ENCODE measurements at places on chromosomes 2 and 18.

- DNase-seq = no peak
Observed at GRCh38 chr2:114238910-114239559, 203.4 kb upstream of the DPP10 start.

- DNase-seq = no peak
Observed at GRCh38 chr2:11506611-11506969, 27.3 kb upstream of the GREB1 start.

DNA sequence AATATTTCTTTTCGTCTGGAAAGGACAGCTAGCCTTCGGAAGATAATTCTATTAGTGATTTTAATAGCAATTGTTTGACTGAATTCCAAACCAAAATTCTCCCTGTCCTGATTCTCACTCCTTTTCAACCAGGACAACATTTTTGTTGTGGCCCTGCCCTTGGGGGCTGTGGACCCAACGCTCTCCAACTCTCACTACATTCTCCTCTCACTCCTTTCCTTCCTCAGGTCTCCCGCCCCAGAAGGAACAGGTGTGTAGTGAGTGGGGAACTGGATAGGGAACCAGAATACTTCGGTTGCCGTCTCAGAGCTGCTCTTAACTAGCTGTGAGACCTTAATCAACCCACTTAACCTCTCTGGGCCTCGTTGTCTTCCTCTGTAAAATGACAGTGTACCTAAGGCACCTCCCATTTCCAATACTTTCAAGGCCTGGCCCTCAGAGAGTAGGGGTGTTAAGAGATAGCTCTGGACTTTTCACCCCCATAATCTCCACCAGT lies 638 bp upstream of the ADD2 start:
- no peak for DNase-seq

DNA sequence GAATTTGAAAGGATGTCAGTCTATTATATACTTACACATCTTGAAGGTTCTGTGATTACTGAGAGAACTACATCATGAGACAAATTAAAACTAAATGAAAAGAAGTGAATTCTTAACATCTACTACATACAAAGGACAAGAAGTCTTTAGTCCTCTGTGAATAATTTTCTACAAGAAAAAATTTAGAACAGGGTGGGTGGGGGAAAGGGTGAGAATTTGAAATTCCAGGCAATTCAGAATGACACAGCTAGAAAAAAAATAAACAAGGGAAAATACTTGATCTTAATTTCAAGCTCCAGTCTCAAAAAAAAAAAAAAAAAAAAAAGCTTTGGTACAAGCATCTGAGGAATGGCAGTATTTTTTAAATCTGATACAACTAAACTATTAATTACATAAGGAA lies 15.5 kb downstream of the CUL3 start:
- DNase-seq = no peak

DNA sequence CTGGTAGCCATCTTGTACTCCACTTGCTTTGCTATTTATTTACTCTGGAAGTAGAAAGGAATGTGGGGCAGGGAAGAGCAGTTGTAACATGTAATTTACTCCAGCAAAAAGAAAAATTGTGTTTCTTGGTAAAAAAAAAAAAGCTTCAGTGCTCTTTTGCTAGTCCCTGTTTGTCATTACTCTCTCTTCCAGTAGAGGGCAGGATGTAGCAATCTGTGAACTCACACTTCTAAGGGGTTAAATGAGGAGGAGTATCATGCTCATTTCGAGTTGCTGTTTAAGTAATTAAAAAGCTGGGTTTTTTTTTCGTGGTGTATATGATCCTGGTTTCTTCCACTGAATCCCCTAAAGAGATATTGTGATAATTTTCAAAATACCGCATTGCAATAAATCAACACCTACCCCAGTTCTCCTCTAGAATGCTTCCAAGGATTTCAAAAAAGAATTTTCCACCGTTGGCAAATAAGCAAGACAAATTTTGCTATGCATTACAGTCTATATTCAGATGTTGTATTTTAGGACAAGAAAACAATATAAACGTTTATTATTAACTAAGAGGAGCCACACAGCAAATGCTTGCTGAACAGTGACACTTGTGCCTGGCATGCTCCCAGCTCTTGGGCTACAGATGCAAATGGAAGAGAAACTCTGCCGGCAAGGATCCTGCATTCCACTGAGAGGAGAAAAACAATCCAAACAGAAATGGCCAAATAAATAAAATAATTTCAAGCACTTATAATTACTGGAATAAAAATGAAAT lies 261.6 kb downstream of the ASXL3 start:
- DNase-seq = no peak

- no peak for DNase-seq
Observed at GRCh38 chr18:6593142-6593885, 136.2 kb upstream of the ARHGAP28 start.

GRCh38 chr18:47935321-47936055 lies 5.0 kb upstream of the SMAD2 start:
- no peak for DNase-seq

- no peak for DNase-seq
Observed at GRCh38 chr2:113092864-113093612, 25.3 kb downstream of the IL1F10 start.

DNA sequence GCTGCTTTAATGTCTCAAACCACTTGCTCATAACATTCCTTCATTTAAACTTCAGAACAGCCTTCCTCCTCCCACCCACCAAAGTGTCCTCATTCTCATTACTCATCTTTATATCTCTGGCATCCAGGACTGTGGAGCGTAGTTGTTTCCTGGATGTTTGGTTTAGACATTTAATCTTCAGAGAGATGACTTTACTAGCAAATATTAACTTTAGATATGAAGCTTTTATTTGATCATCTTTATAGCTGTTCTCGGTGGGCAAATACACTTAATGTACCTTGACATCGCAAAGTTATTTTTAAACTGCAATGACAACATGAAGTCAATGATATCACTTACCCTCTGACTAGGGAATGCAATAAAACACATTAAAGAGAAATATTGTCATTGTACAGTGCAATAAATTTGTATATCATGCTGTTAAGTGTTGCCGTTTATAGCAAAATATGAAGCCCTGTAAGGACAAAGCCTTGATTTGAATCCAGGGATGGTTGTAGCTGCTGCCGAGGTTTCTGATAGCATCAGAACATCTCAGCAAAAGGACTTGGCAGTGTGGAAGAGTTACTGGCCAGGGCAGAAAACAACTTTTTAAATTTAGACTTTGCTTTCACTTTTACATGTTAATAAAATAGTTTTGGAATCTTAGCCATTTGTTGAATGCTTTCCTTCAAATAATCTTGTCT lies 4.6 kb upstream of the LAMA3 start:
- no peak for DNase-seq

DNA sequence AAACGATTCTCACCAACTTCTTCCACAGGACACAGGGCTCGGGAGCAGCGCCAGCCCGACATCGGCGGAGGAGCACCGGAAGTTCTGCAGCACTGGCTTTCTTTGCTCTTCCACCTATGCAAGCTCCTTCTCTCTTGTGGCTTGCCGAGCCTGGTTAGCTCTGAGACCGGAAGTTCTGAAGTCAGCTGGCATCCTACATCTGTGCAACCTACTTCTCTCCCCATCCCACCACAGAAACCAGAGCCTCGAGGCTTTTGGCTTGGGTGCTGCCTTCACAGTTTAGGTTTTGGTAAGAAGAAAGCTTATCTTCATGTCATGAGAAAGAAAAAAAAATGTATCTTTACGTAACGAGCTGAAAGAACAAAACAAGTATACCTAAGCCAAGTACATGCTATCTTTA lies 111.7 kb downstream of the ANKRD44 start:
- DNase-seq = no peak

DNA sequence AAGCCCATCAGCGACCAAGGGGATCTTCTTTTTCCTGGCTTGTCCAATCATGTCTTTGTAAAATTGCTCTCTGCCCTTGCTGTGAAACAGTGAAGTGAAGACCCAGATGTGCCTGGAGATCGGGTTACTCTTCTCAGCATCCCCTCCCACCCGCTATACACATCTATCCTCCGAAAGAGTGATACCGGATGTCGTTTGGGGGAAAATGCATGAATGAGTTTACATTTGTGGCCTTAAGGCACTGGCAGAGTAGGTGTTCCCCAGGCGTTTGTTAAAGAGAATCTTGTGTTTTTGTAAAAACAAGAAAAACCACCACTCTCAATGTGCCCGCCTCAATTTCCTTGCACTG lies 528.3 kb downstream of the CMPK2 start:
- DNase-seq = no peak

DNA sequence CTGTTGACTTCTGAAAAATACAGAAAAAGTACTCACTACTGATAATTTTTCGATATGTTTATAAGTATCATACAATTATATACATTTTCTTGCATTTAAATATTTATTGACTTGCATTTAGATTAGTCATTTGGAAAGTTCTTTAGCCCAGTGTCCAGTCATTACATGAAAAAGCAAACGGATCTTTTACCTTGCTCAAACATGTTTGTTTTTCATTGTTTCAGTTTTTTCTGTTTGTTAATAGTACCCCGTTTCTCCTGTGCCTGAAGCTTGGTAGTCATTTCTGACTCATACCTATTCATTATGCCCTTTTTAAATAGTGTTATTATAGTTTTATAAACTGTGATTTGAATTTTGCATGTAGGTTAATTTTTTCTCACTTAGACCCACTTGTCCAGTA lies 28.1 kb downstream of the CEP192 start:
- DNase-seq = no peak

DNA sequence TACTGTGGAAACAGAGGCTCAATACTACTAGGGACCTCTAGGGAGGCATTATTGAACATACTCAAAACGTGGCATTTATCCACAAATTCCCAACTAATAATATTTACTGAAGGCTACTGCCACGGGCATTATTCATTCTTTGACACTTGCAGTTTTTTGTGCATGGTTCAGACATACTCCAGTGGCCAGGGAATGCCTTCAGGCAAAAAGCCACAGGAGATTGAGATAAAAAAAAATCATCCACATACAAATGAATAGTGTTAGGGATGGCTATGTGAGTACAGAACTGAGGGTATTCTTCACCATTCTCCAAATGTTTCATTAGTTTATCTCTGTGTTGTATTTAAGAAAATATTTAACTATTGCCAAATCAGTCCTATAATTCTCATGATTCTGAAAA lies 974.9 kb upstream of the PIK3C3 start:
- DNase-seq = no peak

DNA sequence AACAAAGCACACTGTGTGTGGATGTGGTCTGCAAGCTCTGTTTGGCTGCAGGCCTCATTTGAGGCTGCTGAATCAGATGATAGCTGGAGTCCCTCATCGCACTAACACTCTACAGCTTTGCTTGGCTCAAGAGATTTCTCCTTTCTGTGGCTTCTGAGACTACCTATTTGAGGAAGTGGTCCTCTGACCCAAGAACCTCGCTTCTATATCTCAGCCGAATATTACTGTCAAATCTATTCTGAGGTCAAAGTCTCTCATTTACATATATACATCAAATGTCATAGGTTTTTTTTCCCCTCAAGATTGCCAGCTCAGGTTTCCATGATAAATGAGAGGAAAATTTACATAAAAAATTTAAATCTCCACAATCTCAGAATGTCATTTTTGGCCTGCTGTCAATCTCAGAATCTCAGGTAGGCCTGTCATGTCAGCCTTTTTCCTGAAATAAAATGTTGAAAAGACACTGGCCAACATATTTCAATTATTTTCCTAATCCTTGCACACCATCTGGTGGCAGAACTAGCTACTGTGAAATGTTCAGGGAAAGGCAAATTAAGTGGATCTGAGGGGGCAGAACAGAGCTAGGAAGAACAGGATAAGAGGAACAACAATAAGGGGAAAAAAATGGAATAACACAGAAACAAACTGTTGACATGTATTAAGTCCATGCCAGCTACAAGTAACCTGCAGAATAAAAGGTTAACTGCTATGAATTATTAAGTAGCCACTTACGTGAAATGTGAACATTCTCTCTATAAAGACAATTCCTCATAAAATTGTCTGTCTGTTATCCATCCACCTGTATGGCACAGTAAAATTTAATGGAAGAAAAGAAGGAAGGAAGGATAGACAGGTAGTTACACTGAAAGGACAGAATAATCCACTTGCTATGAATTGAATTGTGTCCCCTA lies 39.3 kb downstream of the AP1S3 start:
- no peak for DNase-seq

- DNase-seq = no peak
Observed at GRCh38 chr2:42902939-42903709, 110.7 kb upstream of the HAAO start.

DNA sequence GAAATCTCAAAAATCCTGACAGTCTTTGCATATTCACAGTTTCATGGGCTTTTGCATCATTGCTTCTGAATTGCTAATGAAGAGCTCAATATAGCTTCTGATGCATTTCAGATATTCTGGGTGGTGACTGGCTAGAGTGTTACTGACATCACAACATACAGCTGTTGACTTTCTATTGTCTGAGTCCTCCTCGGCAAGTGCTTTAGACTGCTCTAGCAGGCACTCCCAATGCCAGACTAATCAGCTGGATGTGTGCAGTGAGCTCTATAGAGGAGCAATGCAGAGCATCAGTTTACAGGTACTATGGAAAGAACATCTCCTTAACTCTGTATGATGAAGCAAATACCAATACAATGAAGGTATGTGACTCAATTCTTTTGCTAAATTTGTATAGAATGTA lies 54.9 kb downstream of the R3HDM1 start:
- no peak for DNase-seq

DNA sequence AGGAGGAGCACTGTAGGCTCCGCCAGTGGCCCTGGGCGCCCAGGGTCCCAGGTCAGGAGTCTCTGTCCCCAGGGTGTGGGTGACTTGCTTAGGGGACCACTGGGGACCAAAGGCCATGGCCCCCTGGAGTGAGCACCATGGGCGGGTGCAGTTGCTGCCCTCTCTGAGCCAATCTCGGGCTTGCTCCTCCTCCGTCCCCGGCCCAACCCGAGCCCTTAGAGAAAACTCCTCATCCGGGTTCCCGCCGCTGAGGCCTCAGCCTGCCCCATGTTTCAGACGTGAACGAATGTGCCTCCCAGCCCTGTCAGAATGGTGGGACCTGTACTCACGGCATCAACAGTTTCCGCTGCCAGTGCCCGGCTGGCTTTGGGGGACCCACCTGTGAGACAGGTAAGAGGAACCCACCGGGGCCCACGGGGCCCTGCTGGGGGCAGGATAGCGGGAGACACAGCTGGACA lies 38.6 kb downstream of the SNED1 start:
- no peak for DNase-seq

GRCh38 chr2:46146866-46147502 lies 150.2 kb upstream of the EPAS1 start:
- DNase-seq = no peak

- DNase-seq = no peak
Observed at GRCh38 chr2:197241596-197241995, 69.0 kb downstream of the ANKRD44 start.

DNA sequence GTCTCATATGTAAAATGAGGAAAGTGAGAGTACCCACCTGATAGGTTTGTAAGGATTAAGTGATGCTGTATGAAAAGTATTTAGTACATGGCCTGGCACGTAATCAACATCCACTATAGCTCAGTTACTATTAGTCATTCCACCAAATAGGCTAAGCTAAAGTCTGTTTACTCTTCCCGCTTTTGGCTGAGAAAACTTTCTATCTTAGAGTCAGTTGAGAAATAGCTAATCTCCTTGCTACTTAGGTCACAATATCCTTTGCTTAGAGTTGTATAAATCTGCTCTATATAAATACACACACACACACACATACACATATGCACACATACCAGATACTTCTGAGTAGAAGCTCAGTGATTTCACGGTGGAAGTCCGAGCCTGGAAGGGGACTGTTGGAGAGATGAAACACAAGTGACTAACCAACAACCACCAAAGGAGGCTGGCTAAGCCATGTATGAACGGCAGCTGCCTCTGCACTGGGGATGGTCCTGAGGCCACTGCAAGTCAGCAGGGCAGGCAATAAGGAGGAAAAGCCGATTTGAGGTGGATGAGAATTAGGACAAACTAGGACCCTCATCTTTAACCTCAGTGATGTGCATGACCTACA lies 104.6 kb upstream of the EPHA4 start:
- no peak for DNase-seq

Data from cortex of kidney (tissue), 1 donor.